ENCODE measurements at places on chromosomes 7 and 10.

- no peak for DNase-seq
These were observed 233.1 kb downstream of the CCDC3 start for GRCh38 chr10:12768156-12769100.

DNA sequence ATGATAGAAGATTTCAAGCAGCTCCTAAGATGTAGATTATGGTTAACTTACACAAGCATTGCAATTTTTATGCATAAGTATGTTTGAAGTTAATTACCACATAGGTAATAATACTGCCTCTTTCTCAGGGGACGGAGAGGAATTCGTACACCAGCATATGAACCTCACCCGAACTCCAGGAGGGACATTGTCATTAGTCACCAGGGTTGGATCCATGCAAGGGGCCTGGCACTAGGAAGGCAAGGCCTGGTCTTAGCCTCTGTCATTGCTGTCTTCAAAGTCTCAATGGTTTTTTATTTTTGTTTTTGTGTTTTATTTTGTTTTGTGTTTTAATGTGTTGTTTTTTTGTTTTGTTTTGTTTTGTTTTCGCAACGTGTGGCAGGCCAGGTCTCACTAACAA is 145.6 kb upstream of the PPP2R2D start:
- DNase-seq = no peak

- DNase-seq = no peak
These were observed 60.8 kb upstream of the HECTD2 start for GRCh38 chr10:91349381-91349780.

DNA sequence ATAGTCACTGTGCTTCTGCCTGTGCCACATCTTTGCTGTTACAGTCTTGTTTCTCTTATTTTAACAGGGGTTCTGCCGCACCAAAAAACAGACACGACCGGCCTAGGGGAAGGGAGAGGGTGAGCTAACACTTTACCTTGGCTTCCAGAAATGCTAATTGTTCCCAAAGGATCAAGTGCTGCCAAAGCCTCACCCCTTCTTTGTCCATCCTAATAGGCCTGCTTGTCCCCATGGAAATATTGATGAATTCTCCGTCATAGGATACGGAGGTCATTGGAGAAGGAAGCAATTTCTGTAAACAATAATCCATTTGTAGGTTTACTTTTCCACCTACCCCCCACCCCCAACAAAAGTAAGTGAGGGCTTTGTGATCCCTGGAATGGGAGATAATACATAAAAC is 567.3 kb downstream of the KCNMA1 start:
- DNase-seq = no peak

GRCh38 chr7:4638781-4639575 is 43.1 kb upstream of the FOXK1 start:
- DNase-seq = no peak

GRCh38 chr7:127882313-127882920 is 148.8 kb downstream of the LRRC4 start:
- DNase-seq = no peak

DNA sequence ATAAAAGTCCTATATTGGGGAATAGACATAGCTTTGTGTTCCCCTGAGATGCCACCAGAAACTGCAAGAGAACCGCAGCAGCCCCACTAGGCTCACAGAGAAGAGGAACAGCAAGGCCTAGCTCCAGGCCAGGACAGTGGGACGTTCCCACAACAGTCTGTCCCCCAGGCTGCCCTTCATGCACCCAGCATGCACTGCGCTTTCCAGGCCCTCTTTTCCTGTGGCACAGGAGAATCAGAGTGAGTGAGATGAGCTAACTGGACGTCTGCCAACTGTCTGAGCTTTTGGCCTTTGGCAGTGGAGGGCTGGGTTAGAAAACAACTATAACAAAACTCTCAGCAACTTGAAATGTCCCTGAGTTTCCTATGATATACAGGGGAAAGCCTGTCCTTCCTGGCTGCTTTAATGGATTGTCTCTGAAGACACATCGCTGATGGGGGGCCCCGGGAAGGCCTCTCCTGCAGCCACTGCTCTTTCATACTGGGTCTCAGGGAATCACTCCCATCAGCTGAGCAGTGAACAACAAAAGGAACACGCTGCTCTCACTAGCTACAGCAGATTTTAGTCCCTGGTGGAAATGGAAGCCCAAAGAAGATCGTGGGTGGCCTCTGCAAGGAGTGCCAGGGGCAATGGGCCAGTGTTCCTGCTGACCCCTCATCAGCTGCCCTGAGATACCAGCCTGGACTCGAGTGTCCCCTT is 53.5 kb downstream of the PODXL start:
- no peak for DNase-seq

GRCh38 chr10:124176349-124177179 is 83.2 kb upstream of the CHST15 start:
- DNase-seq = no peak

- no peak for DNase-seq
These were observed 55.2 kb downstream of the EGFR start for GRCh38 chr7:55073976-55074528.

GRCh38 chr10:80871083-80871482 is 333.4 kb downstream of the SH2D4B start:
- DNase-seq = no peak

DNA sequence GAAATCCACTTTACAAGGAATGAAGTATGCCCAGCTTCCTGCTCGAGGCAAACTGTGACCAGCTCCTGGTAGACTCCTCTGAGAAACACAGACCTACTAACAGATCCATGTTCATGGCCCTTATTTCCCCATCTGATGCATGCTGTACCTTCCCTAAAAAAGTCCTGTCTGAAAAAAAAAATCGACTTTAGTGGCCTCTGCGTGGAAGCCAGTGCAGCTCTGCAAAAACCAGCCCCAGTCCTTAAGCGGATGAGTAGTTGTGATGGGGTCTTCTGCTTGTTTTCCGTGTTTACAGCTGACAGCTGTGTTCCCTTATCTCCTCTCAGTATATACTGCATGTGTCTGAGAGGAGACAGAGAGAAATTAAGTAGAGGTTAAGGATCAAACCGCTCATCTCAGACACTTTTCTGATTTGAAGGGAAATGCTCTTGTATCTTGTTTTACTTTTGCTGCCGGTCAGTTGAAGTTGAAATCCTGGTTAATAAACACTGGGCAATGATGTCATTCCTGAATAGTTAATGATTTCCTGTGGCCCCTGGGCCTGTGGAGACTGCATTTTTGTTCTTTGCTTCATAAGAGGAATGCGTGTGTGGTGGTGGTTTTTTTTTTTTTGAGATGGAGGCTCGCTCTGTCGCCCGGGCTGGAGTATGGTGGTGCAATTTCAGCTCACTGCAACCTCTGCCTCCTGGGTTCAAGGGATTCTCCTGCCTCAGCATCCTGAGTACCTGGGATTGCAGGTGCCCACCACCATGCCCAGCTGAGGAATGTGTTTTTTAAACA is 67.6 kb downstream of the DOCK1 start:
- no peak for DNase-seq

GRCh38 chr10:3978761-3979160 is 193.8 kb upstream of the KLF6 start:
- DNase-seq = no peak

- DNase-seq = no peak
These were observed 76.0 kb downstream of the DIP2C start for GRCh38 chr10:613271-614138.

GRCh38 chr10:114577133-114577532 is 80.9 kb downstream of the ABLIM1 start:
- DNase-seq = no peak

GRCh38 chr7:132430861-132431822 is 145.1 kb downstream of the PLXNA4 start:
- no peak for DNase-seq

DNA sequence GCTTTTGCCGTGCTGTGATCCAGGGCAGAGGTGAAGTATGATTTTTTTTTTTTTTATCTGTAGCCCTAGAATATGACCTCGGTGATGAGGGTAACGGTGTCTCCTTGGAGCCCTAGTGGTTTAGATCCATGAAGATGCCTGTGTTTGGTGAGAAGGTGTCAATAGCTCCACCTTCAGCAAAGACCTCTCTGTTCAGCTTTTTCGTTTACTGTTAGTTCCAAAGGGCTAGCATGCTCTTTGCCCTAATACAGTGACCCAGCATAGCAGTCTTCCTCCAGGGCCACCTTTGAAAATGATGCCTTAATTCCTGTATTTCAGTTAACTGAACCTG is 746 bp upstream of the MRPS16 start:
- no peak for DNase-seq

GRCh38 chr7:77536017-77536412 is 1.1 kb upstream of the PTPN12 start:
- DNase-seq = no peak

DNA sequence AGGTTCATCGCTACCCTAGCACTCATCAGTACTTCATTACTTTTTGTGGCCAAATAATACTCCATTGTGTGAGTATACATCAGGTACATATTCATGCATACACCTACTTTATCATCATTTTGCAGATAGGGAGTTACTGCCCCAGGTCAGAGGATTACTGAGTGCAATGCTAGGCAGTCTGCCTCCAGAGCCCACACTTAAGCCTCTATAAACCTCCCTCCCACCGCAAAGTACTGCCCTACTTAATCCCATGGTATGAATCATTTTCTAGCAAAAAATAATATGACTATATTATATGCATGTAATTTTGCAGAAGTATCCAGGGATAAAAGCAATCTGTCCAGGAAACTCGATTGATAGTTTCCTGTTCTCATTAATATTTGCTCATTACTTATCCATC is 194.3 kb downstream of the GRID1 start:
- no peak for DNase-seq

DNA sequence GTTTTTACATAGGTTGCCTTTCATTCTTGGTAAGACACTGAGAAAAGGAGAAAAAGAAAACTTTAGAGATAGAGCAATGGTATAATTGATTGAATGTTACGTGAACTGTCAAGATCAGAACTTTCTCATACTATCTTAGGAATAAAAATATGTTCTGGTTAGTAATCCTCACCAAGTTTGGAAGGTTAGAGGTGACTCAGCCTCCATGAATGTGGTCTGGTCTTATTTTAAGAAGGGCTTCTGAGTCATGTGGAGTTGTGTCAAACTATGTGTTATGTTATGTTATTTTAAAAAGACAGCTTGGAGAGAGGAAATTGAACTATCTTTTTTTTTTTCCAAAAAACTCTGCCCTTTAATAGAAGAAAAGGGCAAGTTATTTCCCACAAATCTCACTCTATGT is 458.6 kb upstream of the KLF6 start:
- DNase-seq = no peak

DNA sequence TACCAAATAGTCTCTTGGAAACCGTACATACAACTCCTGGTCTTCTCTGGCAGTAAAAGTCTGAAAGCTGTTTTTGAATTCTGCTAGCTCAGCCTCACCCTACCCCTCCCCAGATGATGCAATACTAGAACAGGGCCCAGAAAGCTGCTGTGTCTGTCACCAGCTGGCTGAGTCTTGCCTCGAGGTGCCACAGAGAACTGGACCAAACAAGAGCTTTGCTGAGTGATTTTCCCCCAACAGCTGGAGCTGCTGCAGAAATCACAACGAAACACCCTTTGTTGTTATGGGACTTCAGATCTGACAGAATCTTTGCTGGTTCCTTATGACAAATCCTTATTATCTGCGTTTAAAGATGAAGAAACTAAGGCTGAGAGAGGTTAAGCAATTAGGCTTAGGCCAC is 134.1 kb downstream of the SPAG6 start:
- DNase-seq = no peak

DNA sequence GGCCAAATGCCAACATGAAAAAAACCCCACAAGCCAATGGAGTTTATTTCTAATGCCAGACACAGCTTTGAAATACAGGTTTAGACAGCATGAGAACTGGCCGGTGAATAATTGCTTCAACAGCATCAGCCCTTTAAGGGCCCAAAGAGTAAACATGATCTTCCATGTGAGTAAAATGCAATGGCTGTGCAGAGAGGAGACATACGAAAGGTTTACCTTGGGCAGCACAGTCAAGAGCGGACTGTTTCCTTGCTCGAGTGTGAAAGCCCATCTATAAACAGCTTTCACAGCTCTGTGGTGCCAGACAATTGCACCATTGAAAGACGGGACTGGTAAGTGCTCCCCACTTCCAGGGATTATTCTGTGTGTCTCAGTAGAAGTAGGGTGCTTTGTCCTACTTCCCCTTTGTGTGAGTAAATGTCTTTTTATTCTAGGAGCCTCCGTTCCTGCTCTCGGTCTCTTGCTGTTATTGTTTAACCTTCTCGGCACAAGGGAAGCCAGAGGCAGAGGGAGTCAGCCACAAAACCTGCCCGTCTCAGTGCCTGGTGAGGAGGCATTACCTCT is 77.8 kb upstream of the KAT6B start:
- DNase-seq = no peak

GRCh38 chr7:2497500-2498336 is 21.5 kb upstream of the GRIFIN start:
- DNase-seq = no peak

DNA sequence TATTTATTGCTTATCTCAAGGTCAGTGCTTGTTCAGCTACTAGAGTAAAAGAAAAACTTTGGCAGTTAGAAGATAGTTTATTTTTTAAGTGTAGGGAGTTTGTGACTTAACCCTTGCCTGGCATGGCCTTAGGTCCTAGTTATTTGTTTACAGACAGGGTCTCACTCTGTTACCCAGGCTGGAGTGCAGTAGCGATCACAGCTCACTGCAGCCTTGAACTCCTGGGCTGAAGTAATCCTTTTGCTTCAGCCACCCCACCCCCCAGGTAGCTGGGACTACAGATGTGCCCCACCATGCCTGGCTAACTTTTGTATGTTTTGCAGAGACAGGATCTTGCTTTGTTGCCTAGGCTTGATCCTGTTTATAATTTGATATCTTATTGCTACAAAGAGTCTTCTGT is 4.2 kb downstream of the ANLN start:
- no peak for DNase-seq

GRCh38 chr10:99920901-99921300 is 88.8 kb downstream of the DNMBP start:
- DNase-seq = no peak

DNA sequence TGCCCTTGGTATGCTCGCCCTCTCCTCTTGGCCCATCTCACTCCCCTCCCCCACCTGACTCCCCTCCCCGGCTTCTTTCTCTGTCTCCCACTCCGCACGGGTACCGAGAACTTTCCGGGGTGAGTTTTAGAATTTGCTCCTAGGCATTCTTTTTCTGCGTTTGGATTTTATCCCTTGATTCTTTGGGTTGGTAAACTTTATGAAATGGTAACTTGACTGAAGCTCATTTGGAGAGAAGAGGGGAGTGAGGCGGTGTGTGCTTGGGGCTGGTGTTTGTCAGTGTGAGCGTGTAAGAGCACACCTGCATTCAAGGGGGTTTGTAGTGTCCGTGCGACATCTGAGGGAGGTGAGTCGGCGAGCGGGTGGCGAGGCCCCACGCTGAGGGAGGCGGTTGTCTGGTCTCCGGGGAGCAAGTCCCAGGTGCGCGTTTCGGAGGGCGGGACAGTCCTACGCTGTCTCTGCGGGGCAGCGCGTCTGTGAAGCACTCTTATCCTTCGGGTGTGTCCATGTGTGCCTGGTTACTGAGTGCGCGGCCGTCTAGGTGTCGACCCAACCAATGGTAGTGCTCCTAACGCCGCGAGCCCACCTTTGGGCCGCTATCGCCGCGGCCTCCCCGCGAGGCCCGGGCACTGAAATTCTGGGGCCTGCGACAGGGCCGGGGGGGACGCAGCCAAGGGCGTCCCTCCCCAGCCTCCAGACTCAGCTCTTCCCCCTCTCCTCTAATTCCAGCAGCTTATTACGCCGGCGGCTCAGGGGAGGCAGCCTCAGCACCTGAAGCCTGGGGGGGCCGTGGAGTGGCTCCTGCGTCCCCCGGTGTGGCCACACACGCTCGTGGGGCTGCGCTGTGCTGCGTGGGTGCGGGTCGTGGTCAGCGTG is 2.6 kb upstream of the ZNF503 start:
- DNase-seq = no peak

All from NCI-H1930 (cell line).